Mucosa of gallbladder (tissue), 1 donor: ENCODE measurements at places on chromosomes 3 and 15.

DNA sequence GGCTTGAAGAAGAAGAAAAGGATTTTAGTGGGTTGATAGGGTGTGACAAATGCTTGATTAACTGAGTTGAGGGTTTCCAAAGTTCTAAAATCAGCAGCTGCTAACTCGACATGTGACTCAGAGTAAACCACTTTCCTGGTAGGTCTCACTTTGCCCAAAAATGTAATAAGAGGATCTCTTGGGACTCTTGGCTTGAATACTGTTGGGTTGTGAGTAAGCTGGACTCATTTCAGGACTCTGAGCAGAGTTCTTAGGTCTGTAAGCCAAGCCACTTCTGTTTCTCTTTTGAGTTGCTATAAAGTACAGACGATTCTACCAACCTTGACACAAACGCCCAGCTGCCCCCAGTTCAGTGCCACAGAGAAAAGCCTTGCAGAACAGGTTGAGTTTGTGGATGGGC is 241.1 kb downstream of the ZNF621 start:
- DNase-seq, result no peak

- DNase-seq, result no peak
These were observed 50.7 kb downstream of the PEAK1 start for GRCh38 chr15:77369168-77369567.

DNA sequence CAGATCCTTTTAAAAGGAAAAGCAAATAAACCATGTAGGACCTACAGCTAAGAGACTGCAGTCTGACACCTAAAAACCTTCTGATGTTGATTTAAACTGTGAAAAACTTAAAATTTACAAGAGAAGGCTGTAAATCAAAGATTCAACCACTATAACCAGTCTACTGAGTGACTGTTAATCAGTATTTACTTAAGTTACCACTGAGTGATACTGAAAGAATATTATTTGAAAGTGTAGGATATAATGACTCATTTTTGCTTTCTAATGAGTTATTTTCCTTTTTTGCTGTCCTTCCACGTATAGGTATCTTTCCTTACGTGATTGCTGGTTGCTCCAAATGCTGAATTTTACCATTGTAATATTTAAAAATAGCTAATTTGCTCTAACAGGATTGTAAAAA is 44.6 kb downstream of the RFX7 start:
- no peak for DNase-seq

GRCh38 chr3:37689645-37690356 is 171.9 kb upstream of the CTDSPL start:
- DNase-seq, result no peak

DNA sequence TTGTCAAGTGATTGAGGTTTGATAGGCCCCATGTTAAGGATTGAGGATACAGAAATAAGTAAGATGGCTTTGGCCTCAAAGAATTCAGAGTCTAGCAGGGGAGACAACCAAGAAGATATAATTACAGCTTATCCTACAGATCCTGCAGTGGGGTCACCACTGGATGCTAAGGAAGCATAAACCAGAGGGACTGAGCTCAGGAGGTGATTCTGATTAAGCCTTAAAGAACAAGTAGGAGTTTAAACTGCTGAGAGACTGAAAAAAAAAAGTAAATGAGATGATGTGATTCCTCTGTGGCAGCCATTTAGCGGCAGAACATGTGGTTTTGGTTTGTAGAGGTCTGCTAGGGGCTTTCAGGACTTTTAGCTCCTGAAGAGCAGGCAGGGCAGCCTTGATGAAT is 72.1 kb upstream of the ROPN1 start:
- DNase-seq, result no peak

DNA sequence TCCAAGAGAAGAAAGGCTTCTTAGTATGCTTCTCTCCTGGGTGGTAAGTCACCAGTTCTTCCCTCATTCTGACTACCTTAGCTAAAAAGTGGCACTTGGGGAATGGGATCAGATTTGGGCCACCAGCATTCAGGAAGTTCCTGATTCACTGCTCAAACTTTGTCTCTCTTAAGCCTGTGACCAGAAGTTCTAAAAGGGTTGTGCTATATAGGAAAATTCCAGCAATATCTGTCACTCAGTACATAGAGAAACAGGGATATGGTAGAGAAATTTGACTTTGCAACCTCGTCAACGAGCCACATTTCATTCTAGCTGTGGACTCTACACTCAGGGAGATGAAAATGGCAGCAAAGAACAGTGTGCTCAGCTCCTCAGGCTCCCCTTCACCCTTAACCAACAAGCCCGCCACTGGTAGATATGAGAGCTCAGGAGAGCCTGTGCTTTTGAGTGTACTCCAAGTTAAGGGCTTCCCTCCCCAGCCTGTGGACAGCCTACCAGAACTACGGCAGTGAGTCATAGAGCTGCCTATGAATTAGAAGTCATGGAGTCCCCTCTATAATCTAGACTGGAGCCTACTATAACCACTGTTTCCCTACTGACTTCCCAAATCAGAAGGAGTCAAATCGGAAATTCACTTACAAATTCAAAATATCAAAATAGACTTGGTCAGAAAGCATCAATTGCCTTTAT is 52.6 kb upstream of the MYO5C start:
- DNase-seq, result no peak

DNA sequence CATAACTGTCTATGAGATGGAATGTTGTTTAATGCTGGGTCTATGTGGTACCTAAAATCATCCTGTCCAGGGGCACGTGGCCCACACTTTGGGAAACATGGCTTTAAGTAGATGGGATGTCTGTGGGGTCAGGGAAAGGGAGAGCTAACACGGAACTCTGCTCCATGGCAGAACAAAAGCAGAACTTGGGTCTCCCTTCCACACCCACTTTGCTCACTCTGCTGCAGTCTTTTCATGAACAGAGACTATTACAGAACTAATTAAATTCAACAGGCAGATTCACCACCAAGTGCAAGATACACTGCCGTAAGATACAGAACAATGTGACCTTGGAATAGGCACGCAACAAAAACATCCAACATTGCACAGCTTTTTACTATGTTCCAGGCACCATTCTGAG is 28.2 kb downstream of the POPDC2 start:
- DNase-seq, result no peak

- DNase-seq, result no peak
These were observed 149.4 kb downstream of the ADAMTS17 start for GRCh38 chr15:100192097-100193080.

- no peak for DNase-seq
These were observed at the start of gene SV2B for GRCh38 chr15:91099995-91100813. SV2B (plus strand) TSS chr15:91100257; CDS start chr15:91226264, 126,007 bp downstream.

- no peak for DNase-seq
These were observed 115.6 kb downstream of the ADAMTSL3 start for GRCh38 chr15:83769411-83769999.

DNA sequence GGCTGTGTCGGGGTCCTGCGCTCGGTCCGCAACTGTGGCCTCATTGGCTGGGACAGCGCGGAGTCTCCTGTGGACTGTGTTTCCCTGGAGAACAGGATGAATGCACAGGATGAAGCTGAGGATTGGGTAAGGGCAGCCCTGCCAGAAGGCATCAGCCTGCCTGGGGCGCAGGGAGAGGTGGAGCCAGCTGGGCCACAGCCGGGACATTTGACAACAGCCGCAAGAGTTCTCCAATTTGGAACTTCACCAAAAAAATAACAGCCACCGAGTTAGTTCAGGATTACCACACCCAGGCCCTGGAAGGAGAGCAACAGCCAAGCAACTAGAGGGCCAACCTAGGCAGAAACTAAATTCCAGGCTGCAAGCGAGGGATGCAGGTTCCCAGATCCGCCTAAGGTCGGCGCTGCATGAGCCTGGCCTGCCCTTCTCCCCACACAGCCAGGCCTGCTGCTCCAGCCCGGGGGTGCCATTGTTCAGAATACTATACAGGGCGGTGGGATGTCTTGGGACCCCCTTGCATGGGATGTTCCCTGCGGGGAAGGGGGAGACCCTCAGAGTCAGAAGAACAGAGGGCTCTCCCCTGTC is 229.3 kb downstream of the OCA2 start:
- no peak for DNase-seq

GRCh38 chr3:14126887-14127505 is 2.1 kb downstream of the TMEM43 start:
- DNase-seq, result no peak

GRCh38 chr3:118116991-118117390 is 917.7 kb downstream of the IGSF11 start:
- no peak for DNase-seq

- no peak for DNase-seq
These were observed 498 bp upstream of the ARNT2 start for GRCh38 chr15:80403712-80404056.

- DNase-seq, result no peak
These were observed 40.3 kb upstream of the TRPM1 start for GRCh38 chr15:31141792-31142191.

DNA sequence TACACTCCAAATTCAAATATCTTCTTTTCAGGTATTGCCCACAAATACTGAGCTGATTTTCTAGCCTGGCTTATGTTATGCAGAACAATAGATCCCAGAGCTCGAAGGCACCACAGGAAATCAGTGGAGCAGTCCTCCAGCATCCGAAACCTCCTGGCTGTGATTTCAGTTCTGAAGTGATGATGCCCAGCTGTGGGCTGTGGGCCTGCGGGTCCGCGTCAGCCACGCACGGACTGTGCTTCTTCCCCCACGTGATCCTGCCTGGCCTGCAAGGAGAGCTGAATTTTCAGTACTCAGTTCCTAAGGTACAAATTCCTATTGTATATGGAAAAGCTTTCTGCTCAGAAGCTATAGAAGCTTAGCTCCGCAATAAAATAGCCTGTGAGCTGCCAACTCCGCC is 96.2 kb downstream of the OCA2 start:
- DNase-seq, result no peak

DNA sequence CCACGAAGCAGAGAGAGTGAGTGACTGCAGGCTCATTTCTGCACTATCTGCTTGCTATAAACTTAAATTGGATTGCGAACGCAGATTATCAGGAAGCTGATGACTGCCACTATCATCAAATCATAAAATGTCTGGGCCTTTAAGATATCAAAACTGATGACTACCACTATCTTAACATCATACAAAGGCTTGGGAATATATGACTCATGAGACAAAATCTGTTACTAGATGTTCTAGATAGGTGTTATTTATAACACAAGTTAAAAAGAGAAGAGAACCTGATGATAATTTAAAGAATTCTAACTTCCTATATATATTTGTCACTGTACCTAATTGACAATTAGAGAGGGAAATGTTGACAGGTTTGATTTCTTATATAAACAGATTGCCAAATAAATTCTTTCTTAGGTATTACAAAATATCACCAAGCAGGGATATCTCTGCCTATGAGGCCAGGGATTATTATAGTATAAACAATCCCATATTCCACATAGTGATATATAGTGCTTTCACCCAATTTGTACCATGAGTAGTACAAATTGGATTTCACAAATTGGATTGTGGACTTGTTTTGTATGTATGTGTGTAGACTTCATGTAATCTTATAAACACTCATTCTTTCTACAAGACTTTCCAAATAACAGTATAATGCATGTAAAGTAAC is 1157.2 kb downstream of the ROBO1 start:
- no peak for DNase-seq

GRCh38 chr3:149276619-149277018 is 55.0 kb upstream of the CP start:
- DNase-seq, result no peak

DNA sequence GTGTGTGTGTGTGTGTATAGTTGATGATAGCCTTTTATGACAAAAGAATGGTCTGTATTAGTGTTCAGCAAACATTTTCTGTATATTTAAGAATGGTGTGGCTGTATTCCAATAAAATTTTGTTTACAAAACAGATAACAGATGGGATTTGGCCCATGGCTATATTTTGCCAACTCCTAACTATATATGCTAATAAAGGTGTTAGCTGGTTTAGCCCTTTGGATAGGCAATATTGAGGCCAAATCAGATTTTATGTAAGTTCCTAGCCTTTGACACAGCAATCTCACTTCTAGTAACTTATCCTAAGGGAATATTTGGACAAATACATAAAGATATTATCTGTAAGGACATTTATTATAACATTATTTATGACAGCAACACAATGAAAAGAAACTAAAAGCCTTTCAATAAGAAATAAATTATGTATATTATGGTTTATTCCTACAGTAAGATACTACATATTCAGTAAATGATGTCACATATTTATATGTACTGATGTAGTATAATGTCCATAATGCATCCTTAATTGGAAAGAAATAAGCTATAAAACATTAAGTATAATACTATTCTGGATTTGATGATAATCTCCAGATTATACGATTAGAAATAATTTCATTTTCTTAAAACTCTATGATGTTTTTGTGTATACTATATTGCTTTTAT is 264.0 kb downstream of the RBMS3 start:
- no peak for DNase-seq

DNA sequence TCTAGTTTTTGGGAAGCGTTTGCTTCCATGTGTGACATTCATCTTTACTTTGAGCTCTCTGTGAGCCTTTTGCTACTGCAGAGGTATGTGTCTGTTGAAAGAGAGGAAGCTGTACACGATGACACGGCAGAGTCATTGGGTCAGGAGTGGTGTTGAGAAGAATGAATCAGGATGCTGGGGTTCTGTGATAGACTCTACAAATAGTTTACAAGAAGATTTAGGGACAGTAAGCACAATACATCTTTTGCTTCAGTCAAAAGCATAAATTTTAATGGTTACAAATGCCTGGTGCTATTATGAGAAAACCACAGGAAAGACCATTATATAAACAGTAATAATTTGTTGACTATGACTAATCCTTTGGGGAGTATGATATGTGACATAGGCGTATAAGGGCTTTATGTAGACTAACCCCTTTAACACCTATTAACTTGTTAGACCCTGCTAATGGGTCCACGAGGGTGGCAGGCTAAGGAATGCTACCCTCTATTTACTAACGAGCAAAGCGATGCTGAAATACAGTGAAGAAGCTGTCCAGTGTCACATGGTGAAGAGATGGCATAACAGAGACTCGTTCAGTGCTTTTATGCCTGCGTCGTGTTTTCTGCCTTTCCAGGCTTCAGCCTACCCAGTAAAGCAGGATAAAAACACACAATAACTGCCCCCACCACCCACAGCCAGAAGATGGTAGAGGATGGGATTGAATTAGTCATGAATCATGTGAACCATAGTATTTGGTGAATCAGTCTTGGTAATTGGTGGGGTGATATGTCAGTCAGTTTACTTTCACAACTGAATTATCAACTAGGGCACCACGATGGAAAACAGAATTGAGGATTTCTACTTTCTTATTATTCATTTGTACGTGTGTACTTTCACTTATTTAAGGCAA is 118.8 kb downstream of the LPP start:
- DNase-seq, result no peak

DNA sequence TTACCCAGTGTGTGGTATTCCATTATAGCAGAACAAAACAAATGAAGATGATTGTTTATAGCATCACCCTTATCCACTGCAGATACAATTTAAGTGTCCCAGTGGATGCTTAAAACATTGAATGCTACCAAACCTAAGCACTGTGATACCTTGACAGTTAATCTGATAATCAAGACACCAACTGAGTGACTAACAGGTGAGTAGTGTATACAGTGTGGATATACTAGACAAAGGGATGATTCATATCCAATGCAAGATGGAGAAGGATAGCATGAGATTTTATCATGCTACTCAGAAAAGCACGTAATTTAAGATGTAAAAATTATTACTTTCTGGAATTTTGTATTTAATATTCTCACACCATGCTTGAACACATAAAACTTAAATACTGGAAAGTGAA is 1449.0 kb downstream of the OTOL1 start:
- DNase-seq, result no peak

GRCh38 chr3:187044867-187045552 is 94.3 kb downstream of the RPL39L start:
- no peak for DNase-seq
